Stimulated activated CD4-positive, alpha-beta T cell treated with anti-CD3 and anti-CD28 coated beads, Interleukin-4, amount 100 ng/mL, for 24 hours (primary cell): ENCODE measurements at places on chromosomes 12 and 14.
A peak's percentile ranks its signal among the peaks of the same experiment; 100 is the strongest.

DNA sequence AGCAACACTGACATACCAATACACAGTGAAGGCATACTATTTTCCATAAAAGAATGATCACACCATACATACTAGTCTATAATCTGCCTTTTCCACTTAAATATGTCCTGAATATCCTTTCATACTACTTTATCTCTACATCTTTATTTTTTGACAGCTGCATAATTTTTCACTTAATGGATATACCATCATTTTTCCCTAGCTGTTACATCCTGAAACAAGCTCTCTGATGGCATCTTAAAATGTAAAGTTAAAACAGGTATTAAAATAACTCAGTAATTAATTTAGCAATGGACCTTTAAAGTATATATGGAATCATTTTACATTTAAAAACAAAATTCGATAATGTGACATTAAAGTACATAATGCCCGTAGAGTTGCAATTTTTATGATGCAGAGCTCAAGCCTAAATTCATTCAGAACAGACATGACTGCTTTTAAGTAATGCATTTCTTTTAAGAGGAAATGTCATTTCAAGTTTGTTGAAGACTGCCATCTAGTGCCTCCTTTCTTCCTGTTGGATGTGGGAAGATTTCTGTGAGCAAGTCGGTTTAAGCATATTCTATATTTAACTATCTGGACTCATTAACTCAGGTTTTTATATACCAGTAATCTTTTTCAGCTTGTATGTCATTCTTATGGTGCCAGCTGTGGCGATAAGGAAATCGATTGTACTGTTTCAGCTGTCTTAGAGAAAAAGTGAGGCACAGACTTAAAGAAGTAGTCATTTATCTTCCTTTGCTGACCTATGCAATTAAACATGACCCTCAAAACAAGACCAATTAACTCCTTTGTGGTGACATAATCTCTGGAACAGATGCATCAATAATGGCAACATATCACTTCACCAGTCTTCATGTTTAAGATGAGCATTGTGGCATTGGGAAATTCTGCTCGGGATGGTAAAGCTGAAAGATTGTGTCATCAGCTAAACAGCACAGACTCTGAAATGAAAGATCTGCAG is 20.3 kb downstream of the PRICKLE1 start:
- no peak for DNase-seq

DNA sequence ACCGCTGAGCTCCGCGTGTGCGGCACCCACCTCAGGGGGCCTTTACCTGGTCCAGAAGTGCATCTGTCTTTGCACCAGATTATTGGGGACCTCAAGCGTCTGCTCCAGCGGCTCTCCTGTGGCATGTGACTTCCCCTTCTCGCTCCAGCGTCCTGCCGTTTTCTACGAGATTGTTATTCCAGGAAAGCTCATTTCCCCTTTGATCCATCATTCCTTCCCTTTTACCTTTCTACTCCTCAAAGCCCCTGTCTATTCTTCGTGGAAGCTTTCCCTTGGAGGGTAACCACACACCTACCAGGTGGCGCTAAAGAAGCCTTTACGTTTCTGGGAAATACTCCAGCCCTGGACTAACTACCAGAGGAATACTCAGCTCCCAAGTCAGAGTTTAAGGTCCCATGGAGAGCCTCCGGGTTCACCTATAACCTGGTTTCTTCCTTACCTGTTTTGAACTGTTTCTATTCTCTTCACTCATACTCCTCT is 1.5 kb downstream of the FKBP4 start:
- DNase-seq = no peak

DNA sequence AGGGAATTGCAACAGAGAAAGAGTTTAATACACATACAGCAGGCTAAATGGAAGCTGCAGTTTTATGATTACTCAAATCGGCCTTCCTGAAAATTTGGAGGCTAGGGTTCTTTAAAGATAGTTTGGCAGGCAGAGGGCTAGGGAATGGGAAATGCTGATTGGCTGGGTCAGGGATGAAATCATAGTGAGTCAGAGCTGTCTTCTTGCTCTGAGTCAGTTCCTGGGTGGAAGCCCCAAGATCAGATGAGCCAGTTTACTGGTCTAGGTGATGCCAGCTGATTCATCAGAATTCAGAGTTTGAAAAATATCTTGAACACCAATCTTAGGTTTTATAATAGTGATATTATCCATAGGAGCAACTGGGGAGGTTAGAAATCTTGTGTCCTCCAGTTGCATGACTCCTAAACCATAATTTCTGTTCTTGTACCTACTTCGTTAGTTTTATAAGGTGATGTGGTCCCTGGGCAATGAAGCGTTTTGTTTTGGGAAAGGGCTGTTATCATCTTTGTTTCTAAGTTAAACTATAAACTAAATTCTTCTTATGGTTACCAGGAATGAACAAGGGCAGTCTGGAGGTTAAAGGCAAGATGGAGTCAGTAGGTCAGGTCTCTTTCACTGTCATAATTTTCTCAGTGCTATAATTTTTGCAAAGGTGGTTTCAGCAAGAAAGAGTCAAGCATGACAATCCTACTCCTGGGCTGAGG is 257.8 kb upstream of the CCDC196 start:
- peak; percentile 18 for DNase-seq

- DNase-seq = no peak
These were observed 41.5 kb upstream of the FERMT2 start for GRCh38 chr14:52992236-52992870.

GRCh38 chr12:22340143-22340542 is 5.6 kb upstream of the ST8SIA1 start:
- no peak for DNase-seq

- DNase-seq = no peak
These were observed 629.3 kb downstream of the DIO2 start for GRCh38 chr14:79581912-79582576.

GRCh38 chr12:34210689-34211530 is 188.6 kb downstream of the ALG10 start:
- DNase-seq = no peak

GRCh38 chr12:89603678-89604077 is 77.8 kb upstream of the POC1B start:
- no peak for DNase-seq

DNA sequence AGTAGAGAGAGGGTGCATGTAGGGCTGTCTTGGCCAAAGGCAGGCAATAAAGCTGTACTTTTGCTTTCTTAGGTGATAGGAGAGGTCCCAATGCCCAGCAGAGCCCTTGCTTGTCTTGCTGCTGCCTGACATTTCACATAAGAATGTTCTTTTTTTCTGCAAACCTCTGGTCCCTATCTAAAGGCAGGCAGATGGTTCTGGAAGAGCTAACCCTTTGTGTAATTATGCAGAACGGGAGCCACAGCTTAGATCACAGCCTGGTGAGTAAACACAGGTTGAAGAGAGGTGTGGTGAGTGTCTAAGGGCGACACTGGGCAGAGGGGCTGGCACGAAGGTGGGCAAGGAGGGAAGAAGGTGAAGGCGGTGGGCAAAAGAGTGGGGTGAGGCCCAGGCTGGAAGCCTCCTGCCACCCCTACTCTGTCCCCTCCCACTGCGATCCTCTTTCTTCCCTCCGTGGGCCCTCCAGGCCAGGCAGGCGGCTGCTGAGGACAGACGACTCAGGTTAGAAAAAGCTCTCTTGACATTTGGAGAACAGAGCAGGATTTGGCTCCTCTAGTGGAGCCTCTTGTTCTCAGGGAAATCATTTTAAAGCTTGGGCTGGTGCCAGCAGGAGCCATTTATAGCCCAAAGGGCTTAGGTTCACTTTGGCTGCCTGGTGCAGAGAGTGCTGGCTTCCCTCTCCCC is 42.8 kb downstream of the PRMT8 start:
- DNase-seq = no peak
